Epithelial cell of proximal tubule (primary cell): ENCODE measurements at places on chromosomes 5 and 9. TPM values are rescaled to one million over a fixed set of nuclear protein-coding genes. Genes with fewer than 3 reads are reported as not detected.

Gene MARCHF3
- total RNA-seq: 2.4 and 5.0 TPM in 2 replicates

Gene ZFP62
- 10.4 and 12.4 TPM in 2 replicates for total RNA-seq

Gene RGMB
- 19.5 and 20.9 TPM in 2 replicates for total RNA-seq

DNA sequence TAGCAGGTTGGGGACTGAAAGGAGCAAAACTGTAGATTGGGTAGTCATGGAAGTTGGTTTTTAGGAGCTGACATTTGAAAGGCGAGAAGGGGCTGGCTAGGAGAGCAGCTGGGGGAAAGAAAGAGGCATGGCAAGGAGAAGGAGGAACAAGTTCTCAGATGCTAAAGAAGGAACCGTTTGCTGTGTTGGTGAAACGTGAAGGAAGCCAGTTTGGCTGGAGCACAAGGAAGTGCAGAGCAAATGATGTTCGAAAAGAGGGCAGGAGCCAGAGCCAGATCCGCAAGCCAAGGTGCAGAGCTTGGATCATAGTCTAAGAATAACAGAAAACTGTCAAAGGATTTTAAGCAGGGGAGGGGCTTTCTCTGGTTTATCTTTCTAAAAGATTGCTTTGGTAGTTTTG lies 276.6 kb downstream of the ASTN2 start:
- no peak for DNase-seq

DNA sequence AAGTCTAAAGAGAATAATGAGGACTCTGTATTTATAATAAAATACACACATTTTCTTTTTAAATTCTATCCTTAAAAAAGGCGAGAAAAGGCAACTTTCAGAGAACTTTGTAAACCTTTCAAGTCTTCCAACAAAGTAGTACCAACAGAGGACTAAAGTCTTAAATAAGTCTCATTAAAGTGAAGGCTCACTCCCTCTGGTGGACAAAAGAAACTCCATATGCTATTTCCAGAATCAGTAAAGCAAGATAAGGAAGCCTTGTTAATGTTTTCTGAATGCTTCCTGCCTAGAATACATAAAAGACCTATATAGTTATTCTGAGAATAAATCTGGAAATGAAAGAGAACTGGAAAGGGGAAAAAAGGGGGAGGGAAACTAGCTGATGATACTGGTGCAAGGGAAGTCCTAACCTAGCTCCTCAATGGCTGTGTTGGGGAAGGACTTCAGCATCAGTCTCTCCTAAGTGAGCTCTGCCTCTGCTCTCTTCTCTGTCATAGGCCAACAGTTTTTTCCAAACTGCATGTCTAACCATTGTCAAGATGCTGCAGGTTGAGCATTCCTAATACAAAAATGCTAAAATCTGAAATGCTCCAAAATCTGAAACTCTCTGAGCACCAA lies 7.2 kb downstream of the HMGCS1 start:
- DNase-seq: no peak

DNA sequence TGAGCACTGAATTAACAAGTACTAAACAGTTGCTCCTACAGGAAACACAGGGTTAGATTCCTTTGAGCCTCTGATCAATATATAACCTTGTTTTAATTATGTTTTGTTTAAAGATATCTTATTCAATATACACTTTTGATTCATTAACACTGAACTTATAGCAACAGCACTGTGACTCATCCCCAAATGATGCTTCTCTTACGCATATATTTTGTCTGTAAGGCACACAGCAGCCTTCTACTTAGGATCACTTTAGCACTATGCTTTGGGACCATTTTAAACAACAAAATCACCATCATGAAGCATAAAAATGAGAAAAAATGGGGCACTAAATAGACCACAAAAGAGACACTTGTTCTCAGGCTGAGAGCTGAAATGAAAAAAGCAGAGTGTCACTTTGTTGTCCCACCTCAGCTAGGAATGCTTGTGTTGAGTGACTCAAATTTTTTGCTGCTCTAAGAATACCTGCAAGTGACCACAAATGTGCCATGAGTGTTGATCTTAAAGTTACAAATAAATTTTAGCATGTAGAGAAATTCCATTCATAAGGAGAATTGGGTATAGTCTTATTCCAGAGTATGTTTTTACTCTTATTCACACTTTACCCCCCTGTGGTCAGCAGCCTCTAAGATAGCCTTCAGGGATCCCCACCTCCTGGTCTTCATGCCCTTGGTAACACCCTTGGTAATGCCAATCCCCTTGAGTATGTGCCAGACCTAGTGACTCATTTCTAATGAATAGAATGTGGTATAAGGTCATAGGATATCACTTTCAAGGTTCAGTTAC lies 252.7 kb upstream of the IL12B start:
- DNase-seq: no peak

- DNase-seq: no peak
Measured at GRCh38 chr9:72292256-72292682, 72.7 kb downstream of the ZFAND5 start.

DNA sequence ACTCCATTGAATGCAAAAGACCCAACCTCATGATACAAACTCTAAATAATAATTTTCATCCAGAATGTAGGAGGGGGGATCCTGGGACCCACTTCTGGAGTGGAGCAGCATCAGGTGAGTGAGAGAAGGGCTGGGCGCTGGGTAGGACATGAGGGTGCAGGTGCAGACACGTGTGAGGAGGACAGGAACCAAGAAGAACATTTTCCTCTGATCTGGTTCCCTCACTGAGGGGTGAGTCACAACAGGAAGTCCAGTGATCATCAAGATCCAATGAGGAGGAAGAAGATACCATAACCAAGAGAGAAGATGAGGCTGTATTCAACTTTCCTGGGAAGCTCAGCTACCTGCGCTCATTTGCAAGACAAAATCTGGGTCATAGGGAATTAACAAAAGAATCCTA lies 57.4 kb downstream of the SFXN1 start:
- DNase-seq: no peak

DNA sequence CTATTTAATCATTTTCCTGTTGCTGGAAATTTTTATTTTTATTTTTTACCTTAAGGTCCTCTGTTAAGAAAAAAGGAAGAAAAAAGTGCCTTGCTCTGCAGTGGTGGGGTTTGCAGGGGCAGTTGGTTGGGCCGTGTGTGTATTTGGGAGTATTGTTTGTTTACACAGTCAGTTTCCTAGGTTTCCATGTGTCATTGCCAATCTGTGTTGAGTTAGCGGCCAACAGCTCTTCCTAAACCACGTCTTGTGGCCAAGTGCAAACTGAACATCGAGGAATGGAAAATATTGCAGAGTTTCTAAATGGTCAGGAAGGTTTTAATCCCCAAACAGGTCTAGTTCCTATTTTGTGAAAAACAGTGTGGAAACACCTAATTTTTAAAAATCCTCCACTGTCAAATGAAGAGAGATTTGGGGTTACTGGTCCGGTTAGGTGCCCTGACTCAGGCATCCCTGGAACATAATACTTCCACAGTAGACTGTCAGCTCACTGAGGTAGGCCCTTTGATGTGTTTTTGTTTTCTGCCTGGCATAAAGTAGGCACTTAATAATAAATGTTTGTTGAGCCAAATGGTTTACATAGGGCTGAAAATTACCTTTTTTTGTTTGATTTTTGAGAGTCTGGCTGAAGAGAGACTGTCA lies 37.0 kb downstream of the MAMDC2 start:
- DNase-seq: no peak

DNA sequence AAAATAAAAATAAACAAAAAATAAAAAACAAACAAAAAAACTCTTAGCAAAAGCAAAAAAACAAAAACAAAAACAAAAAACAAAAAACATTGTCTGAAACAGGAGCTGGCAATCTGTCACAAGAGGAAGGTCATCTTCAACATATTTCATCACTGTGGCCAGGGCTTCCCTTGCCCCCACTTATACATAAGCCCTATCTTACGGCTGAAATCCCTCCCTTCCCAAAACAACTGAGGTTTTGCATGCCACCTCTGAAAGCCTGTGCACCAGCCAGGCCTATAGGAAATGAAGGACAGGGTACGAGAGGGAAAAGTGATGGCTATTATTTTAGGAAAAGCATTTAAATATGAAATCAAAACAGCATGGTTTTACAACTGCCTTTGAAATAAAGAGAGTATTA lies 10.8 kb downstream of the MTMR12 start:
- no peak for DNase-seq

GRCh38 chr9:132760057-132760456 lies 89.8 kb downstream of the GTF3C4 start:
- no peak for DNase-seq

- DNase-seq: peak; percentile 83
Measured at GRCh38 chr9:76912636-76913275, 6.8 kb upstream of the PRUNE2 start.

DNA sequence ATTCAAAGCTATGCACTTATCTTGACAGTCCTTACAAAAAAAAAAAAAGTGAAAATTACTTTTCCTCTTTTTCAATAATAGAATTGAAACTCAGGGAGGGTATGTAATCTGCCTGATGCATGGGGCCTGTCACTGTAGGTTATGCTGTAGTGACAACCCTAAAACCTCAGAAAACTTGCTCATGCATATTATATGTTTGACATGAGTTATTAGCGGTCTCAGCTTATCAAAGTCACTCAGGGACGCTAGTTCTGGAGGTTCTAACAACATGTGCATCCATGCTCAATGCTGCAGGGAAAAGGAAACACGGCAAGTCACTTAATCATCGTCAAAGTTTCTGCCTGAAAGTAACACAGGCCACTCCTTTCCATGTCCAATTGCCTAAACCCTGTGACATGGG lies 78.4 kb upstream of the TMEM252 start:
- no peak for DNase-seq

DNA sequence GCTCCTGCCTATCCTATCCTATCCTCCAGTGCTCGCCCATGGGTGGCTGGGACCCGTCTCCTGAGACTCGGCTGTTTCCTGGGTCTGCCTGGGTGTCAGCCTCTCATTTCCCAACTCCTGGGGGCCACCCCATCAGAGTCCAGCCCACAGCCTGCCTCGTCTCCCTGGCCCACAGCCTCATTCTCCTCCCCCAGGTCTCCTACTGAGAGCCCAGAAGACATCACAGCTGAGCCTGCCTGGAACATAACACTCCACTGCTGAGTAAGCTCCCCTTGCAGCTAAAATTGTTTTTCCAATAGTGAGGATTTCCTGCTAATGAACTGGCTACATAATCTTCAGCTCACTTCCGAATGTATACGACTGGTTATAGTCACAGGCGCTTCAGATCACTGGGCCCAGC lies 95.3 kb downstream of the TTLL11 start:
- no peak for DNase-seq

DNA sequence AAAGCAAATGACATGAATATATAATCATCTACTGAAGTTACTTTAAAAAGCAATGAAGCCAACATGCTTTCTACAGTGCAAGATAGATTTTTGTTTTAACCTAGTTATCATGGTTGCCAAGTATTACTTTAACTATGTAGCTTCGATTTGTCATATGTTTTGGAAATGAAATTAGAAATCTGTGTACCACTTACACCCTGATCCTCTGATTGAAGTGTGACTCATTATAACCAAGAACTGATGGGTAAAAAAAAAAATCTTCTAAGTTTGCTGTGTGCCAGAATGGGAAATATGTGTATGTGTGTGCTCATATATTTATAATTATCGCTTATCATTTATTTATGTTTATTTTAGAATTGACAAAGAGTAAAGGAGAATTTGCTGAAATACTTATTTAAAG lies 9.1 kb upstream of the CDC42SE2 start:
- DNase-seq: no peak

DNA sequence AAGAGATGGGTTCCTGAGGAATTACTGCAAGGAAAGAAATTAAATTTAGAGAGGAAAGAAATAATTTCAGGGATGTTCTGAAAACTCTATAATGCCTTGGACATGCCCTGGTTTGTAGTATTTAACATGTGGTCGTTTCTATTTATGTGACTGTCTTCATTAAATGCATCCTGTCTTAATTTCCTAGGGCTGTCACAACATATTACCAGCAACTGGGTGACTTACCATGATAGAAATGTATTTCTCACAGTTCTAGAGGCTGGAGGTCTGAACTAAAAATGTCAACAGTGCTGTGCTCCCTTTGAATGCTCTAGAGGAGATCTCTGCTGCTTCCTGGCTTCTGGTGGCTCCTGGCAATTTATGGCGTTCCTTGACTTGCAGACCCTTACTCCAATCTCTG lies 287.7 kb downstream of the FBXL7 start:
- DNase-seq: no peak

DNA sequence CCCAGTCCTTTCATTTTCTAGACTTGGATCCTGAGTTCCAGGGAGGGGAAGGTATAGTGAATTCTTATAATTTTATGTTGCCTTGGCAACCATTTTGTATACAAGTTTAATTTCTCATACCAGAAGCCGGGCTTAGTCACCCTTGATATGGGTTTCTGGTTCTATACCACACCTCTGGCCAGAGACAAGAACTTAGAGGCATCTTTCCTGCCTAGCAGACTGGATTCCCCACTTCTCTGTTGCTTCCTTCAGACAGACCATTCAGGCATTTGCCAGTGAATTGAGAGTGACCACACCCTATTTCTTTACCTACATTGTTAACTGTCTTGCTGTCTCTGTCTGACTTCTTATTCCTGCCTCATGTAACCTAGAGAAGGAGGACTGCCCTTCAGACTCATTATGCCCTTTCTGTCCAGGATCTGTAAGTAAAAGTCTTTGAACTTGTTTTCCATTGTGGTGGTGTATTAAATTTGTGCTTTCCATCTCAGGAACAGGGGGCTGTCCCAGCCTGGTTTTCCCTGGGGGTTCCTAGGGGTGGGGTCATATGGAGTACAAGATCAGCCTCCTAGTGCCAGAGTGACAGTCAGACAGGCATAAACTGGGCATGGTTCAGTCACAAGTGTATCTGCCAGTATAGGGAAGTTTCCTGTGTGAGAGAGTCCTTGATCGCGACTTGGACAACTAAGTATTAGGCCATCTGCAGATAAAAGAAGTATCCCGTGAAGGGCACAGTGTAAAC lies 27.4 kb downstream of the TNFSF8 start:
- DNase-seq: no peak
